ENCODE measurements at places on chromosomes 16 and 17.

GRCh38 chr16:65201511-65201910 is 79.6 kb upstream of the CDH11 start:
- DNase-seq: no peak

GRCh38 chr16:68452176-68452575 is 3.9 kb upstream of the SMPD3 start:
- DNase-seq: no peak

- no peak for DNase-seq
These were observed 206.4 kb downstream of the KATNIP start for GRCh38 chr16:27756206-27756970.

- no peak for DNase-seq
These were observed 206.7 kb downstream of the RPTOR start for GRCh38 chr17:80751070-80751945.

DNA sequence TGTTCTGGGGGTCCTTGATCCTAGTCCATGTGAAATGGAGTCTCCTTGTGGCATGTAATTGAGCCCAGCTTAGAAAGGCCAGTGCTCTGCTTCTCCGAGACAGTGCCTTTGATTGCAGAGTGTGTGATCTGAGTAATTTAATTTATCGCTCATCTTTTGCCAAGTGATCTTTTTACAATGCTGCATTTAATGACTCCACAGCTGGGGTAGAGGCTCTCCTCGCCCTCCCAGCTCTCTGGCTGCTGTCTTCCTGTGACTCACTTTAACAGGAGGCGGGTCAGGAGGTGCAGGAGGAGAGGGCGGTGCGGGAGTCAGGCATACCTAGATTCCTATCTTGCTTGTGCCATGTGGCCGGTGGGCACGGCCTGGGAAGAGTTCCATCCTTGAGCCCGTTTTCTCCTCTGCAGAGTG is 113.4 kb upstream of the FOXF1 start:
- DNase-seq: no peak

GRCh38 chr17:13646411-13646810 is 44.7 kb upstream of the HS3ST3A1 start:
- DNase-seq: no peak

DNA sequence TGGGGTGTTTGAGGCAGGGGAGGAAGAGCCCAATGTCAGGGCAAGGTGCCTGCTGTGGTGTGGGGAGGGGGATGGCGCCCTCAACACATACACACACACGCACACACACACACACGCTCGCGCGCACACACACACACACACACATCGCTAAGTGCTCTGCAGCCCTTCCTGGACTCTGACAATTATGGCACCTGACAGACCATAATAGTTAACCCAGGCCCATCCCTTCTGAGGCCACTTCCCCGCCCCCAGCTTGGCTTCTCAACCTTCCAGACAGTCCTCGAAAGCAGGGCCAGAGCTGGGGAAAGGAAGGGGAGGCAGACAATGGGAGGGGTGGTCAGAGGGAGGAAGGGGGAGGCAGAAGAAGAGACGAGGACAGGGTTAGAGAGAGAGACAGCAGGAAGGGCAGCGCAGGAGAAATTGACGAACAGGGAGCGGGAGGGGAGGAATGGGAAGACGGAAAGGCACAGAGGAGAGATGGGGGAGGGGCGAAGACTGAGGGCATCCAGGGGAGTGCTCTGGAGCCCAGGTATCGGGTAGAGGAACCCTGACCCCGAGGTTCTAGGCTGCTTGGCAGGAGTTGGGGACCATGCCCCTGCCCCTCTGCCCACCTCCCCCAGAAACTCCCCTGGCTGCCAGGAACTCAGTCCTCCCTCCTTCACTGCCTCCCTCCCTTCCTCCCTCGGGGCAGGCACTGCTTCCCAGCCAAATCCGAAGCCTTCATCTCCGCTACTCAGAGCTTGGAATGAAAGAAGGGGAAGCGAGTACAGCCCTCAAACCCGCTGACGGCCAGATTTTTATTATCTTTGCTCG is 4.0 kb downstream of the SRCIN1 start:
- no peak for DNase-seq

DNA sequence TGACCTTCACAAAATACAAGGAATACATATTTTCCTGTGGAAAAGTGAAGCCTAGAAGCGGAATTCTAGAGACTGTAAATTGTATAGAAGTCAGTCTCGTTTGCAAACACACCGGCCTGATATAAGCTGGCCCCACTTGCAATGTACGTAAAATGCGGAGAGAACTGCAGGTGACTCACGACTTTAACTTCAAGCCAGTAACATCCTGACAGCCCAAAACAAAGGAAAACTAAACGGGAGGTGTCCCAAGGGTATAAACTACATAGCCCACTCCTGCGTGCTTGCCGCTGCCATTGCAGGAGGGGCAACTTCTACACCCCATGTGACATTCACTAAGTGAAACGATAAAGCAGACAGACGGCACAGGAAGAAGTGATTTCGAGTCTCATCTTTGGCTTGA is 101.6 kb downstream of the CYTH1 start:
- DNase-seq: no peak

DNA sequence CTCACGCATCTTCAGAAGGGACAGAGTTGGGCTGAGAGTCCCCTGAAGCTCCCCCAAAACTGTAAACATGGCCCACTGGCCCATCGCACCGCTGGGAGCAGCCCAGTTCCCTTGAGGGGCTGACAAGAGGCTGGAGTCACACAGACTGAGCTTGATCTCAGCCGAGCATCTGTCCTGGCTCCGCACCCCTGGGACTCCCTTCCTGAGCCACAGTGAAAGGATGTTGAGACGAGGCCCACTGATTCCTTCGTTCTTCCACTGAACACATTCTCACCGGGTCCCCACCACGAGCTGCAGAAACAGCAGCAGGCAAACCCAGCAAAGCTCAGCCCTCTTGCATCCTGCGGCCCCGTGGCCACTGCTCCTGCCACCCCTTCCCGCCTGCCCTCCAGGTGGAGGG is 145.9 kb upstream of the CIBAR2 start:
- no peak for DNase-seq

DNA sequence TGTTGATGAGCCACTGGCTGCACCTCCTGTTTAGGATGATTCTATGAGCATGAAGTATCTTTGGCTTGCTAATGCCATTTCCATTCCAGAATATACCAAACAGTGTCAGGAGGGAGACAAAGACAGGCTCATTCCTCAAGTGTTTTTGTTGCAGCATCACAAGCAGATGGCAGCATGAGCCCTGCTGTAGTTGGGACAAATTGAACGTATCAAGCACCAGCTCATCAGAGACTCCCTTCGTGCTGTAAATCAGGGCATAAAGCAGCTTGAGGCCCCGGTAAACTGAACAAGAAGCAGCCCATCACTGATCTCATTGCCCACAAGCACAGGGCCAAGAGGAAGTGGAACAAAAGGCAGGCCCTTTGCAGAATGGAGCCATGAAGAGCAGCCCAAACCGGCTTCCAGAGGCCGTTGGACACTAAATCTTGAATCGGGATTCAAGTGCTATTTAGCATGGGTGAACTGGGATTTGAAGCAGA is 45.9 kb upstream of the HS3ST3A1 start:
- DNase-seq: no peak

DNA sequence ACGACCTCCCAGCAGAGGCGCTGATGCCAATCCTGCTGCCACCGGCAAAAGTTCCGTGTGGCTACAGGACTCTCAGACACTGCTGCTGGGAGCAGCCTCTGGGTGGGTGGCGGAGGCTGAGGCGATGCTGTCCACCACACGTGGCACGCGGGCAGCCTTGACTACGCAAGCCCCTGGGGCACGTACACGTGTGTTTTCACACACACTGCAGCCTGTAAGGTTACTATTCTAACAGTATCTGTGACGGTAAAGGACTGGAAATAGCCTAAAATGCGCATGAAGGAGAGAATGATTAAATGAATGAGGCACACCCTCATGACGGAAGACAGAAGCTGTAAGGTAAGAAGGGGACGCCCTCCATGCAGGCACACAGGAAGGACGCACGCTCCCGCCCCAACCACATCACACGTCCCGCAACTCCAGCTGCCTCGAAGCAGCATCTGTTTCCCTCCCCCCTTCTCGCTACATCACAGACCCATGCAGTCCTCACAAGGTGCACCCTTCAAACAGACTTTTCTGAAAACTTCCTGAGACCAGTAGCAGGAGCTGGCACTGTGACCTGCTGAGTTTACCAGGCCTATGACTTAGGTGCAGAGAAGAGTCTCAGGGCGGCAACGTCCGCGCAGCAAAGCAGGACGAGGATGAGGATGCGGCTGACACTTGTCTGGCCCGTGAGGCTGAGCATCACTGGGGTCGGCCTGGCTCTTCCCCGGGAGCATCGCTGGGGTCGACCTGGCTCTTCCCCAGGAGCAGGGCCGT is 28.7 kb upstream of the FASN start:
- DNase-seq: peak; percentile 42

GRCh38 chr17:60630352-60630751 is 30.4 kb downstream of the PPM1D start:
- DNase-seq: no peak

DNA sequence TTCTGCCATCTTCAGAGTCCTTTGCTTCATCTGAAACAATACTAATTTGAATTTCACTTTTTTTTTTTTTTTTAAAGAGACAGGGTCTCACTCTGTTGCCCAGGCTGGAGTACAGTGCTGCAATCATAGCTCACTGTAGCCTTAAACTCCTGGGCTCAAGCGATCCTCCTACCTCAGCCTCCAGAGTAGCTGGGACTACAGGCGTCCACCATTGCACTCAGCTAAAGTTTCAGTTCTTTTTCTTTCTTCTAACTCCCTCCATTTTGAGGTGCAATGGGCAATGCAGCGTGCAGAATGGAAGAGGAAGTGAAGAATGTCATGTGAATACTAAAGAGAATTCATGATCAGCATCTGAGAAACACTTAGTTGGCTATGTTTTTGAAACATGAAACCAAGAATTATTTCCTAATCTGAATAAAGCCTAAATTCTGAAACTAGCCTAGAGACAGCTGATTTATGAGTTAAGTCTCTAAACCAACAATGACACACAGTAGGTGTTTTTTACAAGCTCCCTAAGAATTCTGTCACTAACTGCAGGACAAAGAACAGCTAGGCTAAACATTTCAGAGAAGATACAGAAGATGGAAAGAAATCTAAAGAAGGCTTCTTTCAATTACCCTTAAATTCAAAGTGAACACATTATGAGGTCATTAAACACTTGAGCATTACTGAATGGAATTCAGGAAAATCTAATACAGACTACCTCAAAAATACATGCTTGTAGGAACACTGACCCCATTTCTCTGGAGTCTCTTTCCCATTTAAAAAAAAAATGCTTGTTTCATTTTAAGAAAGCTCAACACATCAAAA is 21.0 kb downstream of the SNN start:
- DNase-seq: no peak

DNA sequence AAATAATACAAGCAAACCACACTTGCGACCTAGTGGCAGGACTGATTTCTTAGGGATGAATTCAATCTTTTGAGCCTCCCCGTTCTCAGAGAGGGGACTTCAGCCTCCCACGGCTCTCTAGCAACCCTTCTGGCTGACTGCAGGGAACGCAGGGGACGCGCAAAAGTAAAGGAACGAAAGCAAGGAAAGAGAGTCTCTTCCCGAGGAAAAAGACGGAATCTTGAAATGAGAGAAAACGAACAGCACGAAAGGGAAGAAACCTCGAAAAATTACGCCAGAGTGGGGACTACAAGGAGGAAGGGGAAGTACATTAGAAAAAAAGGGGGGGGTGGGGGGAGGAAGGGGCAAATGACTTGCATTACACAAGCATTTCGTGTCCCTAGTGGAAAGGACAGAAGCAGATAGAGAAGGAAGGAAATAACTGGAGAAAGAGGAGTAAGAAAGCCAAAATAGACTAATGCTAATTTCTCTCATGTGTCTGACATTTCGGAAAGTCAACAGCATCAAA is 1.2 kb downstream of the GRB2 start:
- peak; percentile 60 for DNase-seq

GRCh38 chr17:50808888-50809287 is 26.5 kb upstream of the WFIKKN2 start:
- no peak for DNase-seq

GRCh38 chr16:89406277-89406888 is 84.0 kb downstream of the ANKRD11 start:
- no peak for DNase-seq

DNA sequence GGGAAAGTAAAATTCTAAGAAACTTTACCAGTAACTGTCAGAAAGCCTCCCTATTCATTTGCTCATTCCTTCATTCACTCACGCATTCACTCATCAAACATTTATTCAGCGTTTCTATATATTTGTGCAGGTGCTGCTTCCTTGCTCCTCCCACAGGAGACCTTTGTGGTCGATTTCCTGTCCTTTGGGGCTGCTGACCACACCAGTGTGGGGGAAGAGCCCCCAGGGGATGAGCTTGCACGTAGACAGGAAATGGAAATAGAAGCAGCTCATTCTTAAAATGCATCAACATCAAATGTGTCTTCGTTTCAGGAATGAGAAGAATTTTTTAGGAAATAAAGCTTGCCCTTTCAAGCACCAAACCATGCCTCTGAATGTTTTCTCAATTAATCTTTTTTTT is 9.6 kb downstream of the PIK3R6 start:
- DNase-seq: peak; percentile 79

- DNase-seq: no peak
These were observed 26.6 kb upstream of the SLC13A2 start for GRCh38 chr17:28446716-28447395.

GRCh38 chr17:63774141-63774968 is at the start of gene DDX42:
Gene DDX42, plus strand, starts transcription at chr17:63774170. Its CDS starts 12,880 bp downstream, at chr17:63787050.
- peak; percentile 19 for DNase-seq

DNA sequence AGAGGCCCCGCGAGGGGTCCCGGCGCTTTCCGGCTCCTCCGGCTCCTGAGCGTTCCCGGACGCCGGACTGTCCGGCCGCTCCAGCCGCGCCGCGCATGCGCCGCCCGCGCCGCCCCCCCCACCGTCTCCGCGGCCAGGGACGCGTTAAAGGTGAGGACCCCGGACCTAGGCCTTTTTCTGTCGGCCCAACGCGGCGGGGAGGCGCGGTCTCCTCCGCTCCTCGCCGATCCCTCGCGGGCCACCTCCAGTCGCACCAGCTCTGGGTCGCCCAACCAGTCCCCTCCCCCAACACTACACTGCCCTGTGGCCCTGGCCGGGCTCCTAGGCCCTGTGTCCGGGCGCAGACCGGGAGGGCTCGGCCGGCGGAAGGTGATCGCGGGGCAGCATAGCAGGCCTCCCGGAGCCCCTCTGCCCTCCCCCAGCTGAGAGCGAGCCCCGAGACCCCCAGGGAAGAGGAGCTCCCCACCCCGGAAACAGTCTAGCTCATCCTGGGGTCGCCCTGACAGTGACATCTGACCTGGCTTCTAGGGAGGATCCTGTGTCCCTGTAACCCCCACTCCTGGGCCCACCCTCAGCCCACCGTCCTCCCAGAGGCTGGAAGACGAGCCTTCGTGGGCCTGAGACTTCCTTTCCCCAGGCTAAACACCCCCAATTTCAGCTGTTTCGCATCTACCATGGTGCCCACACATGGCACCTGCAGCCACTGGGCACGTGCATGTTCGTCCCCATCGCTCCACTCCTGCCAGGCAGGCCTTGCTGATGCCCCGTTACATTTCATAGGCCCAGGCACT is 14.7 kb upstream of the BCAR1 start:
- peak; percentile 22 for DNase-seq
